ENCODE measurements at places on chromosomes 4 and X.

DNA sequence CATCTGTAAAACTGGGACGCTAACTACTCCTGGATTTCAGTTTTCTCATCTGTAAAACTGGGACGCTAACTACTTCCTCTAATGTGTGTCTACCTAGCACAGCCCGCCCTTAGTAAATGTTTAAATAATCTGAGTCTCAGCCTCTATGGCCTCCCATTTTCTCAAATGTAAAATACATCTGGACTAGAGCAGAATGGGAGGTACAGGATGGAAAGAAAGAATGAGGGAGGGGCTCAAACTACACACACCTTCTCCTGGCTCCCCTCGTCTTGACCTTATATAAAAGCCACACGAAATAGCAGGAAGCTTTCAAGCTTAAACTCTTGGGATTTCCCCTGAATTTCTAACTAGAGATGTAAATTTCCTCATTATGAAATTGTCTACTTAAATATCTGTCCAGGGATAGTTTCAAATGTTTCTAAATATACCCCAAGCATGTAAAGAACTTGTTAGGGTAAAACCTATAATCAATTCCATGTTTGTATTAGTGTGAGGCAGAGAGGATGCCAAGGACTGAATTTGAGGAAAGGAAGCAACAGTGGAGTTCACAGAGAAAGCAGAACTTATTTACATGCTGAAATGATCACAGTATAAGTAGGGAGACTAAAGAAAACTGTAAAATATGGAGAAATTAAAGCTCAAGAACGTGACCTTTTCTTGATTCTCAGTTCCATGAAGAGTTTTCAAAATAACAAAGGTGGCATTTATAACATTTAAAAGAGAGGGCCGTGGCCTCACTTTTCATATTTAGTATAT, 220.0 kb downstream of the NWD2 start:
- DNase-seq, result no peak

- DNase-seq, result no peak
Measured at GRCh38 chrX:33188881-33189280, 22.5 kb downstream of the DMD start.

GRCh38 chrX:40104985-40105834, 7.5 kb upstream of the BCOR start:
- peak; percentile 40 for DNase-seq

DNA sequence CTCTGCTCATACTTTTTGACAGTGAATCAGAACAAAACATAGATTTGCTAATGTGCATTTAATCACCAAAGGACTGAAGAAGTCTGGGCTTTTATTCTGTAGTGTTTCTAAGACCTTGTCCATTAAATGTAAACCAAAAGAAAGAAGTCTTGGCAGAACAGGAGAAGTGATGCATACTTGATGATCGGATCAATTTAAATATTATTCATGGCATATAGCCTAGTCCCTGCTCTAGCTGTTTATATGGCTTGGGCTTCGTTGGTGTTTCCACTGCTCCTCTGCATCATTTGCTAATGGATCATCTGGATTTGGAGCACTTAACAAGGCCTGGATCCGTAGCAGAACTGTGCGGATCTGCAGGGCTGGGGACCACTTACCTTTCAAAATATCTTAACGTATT, 566.6 kb downstream of the GALNTL6 start:
- DNase-seq, result no peak

DNA sequence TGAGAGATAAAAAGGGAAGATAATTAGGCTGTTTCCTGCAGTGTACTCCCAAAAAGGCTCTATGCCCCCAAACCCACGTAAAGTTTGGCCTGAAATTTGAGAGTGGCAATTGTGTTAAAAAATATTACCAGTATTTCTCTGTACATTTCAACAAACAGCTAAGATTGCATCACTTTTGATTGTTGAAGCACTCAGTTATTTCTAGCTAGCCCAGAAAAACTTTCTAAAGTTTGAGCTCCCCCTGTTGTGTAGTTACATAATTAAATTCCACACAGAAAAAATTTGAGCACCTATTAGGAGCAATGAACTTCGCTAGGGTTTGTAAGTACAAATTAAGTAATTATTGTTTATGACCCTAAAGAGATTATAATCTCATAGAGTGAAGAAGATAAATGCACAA, 109.4 kb downstream of the DLG3 start:
- no peak for DNase-seq

GRCh38 chr4:94375364-94375763, 32.7 kb upstream of the HPGDS start:
- DNase-seq, result no peak

GRCh38 chrX:57353472-57354132, 67.1 kb downstream of the FAAH2 start:
- no peak for DNase-seq

DNA sequence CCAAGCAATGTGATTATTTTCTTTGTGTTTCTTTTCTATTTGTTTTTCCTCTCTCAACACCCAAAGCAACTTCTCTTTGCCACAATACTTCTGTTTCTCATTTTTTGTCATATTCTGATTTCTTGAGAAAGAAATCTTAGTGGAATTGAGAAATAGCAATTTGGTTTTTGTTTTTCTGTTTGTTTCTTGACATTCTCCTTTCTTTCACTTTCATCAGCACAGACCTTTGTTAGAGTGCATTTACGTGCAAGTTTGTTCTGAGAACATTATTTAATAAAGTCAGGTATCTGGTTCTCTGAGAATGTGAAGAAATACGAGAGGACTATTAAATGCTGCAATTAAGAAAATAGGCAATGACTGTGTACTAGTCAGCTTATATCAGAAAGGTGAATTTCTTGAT, 608.1 kb upstream of the AADAT start:
- no peak for DNase-seq

DNA sequence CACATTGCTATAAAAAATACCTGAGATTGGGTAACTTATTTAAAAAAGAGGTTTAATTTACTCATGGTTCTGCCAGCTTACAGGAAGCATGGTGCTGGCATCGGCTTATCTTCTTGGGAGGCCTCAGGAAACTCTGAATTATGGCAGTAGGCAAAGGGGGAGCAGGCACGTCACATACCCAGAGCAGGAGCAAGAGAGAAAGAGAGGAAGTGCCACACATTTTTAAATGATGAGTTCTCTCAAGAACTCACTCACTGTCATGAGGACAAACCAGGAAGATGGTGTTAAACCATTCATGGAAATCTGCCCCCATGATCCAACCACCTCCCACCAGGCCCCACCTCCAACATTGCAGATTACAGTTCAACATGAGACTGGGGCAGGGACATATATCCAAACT, 10.0 kb upstream of the AFF1 start:
- no peak for DNase-seq

GRCh38 chrX:43481576-43481975, 174.5 kb upstream of the MAOA start:
- no peak for DNase-seq

GRCh38 chrX:154712781-154713740, 37.8 kb downstream of the GAB3 start:
- peak; percentile 40 for DNase-seq

- DNase-seq, result no peak
Measured at GRCh38 chr4:171279131-171279530, 534.1 kb upstream of the GALNTL6 start.

GRCh38 chr4:45408996-45409395, 682.6 kb upstream of the GNPDA2 start:
- DNase-seq, result no peak

DNA sequence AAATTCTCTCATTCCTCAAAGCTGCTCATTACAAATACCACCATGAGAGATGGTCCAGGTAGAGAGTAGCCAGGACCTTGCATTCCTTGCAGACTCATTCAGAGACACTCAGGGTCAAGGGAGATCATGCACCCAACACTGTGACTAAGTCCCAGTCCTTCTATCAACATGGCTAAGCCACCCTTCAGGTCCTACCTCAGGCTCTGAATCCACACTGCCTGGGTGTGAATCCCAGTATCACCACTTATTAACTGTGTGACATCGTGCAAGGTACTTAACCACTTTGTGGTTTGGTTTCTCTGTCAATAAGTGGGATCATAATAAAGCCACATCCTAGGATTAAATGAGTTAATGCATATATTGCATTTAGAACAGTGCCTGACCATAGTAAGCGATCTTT, 124.1 kb upstream of the NEIL3 start:
- DNase-seq, result no peak

GRCh38 chrX:136954930-136955329, 74.4 kb upstream of the RBMX start:
- DNase-seq, result no peak

- no peak for DNase-seq
Measured at GRCh38 chr4:55488716-55489115, 58.0 kb downstream of the CLOCK start.

GRCh38 chr4:75623026-75623425, 7.3 kb downstream of the CDKL2 start:
- no peak for DNase-seq

- no peak for DNase-seq
Measured at GRCh38 chrX:70264784-70265183, 3.4 kb upstream of the ARR3 start.

GRCh38 chrX:120452131-120452530, 17.0 kb downstream of the LAMP2 start:
- no peak for DNase-seq

- DNase-seq, result peak; percentile 88
Measured at GRCh38 chr4:38621028-38621684, 42.8 kb upstream of the KLF3 start.

GRCh38 chr4:118289794-118290193, 63.0 kb downstream of the PRSS12 start:
- no peak for DNase-seq

- no peak for DNase-seq
Measured at GRCh38 chr4:74873545-74874301, 59.2 kb upstream of the PARM1 start.

DNA sequence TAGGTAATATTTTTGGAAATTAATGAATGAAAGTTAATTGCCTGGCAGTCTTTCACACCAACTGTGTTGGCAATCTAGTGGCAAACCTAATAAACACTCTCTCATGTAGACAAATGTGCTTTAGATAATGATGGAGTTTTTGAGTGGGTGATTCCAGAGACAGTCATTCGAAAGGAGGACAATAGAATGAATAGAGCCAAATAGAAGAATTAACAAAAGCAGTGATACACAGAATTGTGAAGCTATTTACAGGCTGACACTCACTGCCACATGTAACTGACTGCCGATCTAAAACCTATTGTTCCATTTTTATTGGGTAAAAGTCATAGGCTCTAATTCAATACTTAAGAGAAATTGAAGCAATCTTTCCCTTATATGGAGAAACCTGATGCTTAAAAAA, 338.5 kb downstream of the PCDH7 start:
- DNase-seq, result no peak

- DNase-seq, result peak; percentile 53
Measured at GRCh38 chr4:146288193-146288592, 73.9 kb downstream of the REELD1 start.

DNA sequence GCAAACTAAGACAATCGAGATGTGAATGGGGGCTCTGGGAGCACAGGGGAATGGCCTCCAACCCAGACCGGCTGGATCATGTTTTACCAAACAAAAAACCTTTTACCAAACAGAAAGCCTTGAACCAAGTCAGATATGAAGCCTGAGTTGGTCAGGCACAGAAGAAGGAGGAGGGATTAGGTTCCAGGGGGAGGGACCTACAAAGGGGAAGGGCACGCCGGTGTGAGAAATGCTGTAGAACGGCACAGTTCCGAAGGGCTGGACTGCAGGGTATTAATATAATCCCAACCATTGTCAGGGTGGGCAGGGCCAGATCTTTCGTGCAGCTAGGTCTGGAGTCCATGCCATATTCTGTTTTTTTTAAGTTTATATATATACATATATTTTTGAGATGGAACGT, 52.9 kb upstream of the NYX start:
- DNase-seq, result no peak

- DNase-seq, result no peak
Measured at GRCh38 chr4:38152305-38152704, 192.1 kb downstream of the PTTG2 start.

- no peak for DNase-seq
Measured at GRCh38 chrX:15236146-15236545, 33.7 kb downstream of the ASB9 start.

DNA sequence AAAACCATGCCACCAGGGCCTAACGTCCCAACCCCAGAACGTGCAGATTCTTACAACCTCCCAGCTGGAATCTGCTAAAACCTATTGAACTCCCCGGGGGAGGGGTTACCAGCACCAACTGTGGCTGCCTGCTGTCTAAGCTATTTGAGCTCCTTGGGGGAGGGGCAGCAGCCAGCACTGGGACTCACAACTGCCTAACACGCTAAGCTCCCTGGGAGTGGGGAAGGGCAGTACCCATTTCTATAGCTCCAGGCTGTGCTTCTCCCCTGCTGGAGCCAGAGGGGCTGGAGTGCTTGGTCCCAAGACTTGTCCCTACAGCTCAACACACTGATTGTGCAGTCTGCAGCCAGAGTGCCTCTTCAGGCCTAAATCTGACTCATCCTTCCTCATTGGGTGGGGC, 459.8 kb upstream of the FGF16 start:
- DNase-seq, result no peak

Data from CD14-positive monocyte (primary cell).